CMK (cell line): ENCODE measurements at places on chromosomes 4 and X.
A peak's percentile ranks its signal among the peaks of the same experiment; 100 is the strongest.

- no peak for DNase-seq
These were observed 127.7 kb downstream of the SLC7A11 start for GRCh38 chr4:138114434-138114833.

DNA sequence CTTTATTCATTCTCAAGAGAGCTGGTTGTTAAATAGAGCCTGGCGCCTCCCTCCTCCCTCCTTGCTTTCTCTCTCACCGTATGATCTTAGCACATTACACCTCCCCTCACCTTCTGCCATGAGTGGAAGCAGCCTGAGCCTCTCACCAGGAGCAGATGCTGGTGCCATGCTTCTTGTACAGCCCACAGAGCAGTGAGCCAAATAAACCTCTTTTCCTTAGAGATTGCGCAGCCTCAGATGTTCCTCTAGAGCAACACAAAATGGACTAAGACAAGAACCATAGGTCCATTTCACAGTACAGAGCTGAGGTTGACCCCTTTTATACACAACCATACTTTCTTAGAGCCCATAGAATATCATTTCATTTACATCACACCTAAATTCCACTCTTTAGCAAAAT is 10.1 kb upstream of the TMEM144 start:
- DNase-seq, result no peak

- DNase-seq, result no peak
These were observed 484.2 kb upstream of the BOD1L1 start for GRCh38 chr4:14111730-14112181.

GRCh38 chr4:955931-956381 is 17.4 kb downstream of the DGKQ start:
- DNase-seq, result no peak

DNA sequence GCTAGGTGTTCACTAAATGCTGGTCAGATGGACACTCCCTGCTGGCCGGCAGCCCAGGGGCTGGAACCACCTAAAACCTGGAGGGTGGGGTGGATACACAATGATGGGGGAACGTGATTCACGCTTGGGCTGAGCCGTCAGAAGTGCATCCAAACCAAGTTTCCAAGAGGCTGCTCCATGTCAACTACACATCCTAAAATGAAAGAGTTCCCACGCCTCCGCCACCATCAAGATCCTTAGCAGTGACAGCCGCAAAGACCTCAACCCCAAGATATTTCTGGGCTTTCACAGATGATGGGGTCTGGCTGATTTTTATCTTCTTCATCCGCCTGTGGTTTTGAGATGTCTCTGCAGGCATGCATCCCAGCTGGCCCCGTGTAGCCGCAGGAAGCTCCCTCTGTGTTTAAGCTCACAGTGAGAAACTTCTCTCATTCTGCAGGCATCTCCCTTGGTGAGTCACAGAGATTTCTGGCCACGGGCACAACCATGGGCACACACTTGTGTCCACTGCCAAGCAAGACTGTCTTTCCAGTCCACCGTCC is 84.4 kb downstream of the HTRA3 start:
- DNase-seq, result no peak

- no peak for DNase-seq
These were observed 54.3 kb downstream of the ZFYVE28 start for GRCh38 chr4:2363951-2364653.

GRCh38 chr4:174318829-174319764 is 35.4 kb downstream of the CEP44 start:
- DNase-seq, result no peak

DNA sequence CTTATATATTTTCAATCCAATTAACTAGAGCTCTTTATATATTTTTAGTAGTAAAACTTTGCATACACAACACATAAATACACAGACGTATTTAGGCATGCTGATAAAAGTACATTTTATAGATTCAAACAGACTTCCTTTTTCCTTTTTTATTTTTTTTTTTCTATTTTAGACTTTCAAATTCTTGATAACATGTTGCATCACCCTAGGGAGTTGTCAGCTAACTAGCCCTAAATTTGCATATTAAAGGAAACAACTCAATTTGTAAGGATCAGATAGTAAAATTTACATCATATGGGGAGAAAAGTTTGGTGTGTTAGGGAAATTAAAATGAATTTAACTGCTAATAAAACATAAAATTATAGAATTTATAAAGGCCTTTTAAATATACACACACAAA is 47.4 kb upstream of the APOOL start:
- no peak for DNase-seq

DNA sequence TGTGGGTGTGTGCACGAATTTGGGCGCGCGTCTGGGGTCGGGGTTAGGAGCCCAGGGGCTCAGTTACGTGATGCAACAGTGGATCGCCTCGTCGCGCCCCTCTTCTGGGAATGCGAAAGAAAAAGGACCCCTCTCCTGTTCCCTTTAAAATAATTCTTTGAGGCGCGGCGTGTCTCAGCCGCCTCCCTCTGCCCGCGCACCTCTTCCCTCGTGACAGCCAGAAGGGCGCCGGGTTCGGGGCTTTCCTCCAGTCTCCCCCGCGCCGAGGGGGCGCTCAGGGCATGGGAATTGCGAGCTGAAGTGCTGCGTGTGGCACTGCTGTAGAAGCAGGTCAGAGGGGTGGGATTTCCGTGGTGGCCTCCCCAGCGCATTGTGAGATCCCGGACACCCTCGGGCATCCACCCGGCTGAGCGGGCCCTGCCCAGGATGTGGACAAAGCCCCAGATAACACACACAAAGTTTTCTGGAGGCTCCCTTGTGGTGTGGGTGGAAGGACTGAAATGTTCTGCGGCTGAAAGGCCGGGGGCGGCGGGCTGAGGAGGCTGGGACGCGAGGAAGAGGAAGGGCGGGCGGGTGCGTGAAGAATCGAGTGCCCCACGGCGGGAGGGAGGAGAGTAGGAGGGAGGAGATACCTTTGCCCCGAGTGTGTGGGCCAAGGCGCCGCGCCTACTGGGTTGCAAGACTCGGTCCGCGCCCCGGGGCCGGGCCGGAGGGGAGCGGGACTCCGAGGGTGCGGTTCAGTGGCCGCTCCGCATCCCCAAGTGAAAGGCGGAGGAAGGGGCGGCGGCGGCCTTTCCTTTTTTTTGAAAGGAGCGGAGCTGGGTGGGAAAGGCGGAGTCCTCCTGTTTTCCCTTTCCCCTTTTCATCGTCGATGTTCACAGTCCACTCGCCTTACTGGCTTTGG is 752 bp downstream of the SEPTIN11 start:
- DNase-seq, result peak; percentile 43

- no peak for DNase-seq
These were observed 394.6 kb downstream of the SPOCK3 start for GRCh38 chr4:166839615-166840251.

DNA sequence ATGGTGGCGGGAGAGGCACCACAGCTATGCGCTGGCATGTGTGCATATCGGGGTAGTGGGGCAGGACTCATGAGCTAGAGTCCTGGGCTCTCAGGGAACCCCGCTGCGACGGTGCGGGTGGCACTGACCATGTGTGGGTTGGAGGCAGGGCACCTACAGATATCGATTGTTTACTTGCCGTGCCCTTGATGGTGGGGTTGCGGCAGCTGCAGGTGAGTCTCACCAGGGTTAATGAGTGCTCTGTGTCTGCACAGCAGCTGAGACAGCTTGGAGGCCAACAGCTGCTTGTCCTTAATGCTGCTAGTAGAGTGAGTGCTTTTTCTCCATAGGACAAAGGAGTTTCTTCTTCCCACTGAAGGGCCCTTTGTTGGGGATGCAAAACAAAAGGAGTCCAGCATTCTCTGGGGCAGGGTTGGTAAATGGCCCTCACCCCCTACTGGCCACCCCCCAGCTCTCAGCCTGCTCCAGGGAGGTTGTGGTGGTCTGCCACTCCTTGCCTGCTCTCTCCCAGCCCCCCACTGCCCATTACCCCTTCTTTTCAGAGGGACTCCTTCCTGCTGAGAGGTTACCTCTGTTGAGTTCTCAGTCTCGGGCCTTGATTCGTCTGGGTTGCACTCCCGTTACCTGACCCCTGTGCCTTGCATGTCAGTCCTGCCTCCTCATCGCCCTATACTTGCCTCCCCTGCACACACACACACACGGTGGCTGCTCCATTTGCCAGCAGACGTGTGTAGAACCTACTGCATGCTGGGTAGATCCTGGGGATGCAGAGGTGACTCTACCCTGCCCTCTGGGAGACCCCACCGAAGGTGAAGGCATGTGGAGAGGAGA is 52.8 kb downstream of the TBC1D14 start:
- DNase-seq, result no peak

- DNase-seq, result peak; percentile 38
These were observed 106.8 kb upstream of the NKX1-1 start for GRCh38 chr4:1512738-1513660.

DNA sequence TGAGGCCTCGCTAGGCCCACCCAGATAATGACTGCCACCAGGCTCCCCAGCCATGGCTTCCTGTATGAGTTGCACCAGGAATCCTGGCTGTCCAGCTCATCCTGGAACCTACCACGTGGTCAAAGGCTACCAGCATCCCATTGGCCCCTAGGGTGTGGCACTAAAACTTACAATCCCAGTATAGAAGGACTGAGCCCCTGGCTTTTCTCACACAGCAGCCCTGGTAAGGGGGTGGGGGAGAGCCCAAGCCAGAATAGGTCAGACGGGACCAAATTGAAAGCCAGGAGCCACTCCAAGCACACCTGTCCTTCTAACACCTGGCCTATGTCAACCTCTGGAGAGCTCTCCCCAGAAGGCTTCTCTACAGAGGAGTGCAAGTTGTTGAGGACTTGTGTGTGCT is 269.3 kb upstream of the AGTR2 start:
- DNase-seq, result no peak

DNA sequence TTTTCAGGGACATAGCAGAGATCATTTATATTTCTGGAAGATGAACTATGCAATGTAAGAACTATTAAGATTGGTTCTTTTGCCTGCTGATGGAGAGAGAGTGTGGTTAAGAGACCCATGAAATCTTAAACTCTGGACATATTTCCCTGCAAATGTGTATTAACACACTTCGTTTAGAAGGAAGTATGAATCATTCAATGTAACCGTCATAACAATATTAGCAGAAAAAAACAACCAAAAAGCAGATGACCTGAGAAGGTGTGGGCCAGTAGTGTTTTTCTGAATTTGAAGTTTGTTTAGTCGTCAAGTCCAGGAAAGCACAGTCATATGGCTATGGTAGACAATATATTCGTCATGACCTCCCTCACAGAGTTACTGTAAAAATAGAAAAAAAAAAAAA is 2.5 kb upstream of the TMPRSS11D start:
- DNase-seq, result no peak

GRCh38 chr4:140806163-140806562 is 50.0 kb upstream of the TBC1D9 start:
- DNase-seq, result no peak

DNA sequence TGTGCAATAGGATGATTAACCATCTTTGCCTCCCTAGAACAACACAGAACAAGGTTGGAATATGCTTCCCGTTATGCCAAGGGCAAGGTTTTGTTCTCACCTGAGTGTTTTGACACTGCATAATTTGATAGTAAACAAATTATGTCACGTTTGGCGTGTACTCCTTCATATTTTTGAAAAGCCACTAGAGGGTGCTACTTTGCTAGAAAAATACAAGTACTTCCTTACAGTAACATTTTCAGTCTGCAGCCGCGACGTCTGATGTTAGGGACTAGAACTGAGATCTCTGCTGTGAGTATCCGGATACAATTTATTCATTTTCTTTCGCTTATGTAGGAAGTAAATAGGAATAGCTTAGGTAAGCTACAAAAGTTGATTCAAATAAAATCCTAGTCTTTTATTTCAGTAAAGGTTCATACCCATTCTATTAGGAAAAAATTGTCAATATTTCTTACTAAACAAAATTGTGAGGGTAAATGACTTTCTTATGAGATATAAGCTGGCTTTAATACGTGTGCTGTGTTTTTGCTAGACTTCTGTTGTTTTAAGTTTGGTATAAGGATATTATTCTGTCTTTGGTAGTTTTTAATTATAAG is 181.1 kb upstream of the WDFY3 start:
- peak; percentile 4 for DNase-seq

- DNase-seq, result no peak
These were observed 67.6 kb downstream of the MRPL1 start for GRCh38 chr4:77930154-77930639.

DNA sequence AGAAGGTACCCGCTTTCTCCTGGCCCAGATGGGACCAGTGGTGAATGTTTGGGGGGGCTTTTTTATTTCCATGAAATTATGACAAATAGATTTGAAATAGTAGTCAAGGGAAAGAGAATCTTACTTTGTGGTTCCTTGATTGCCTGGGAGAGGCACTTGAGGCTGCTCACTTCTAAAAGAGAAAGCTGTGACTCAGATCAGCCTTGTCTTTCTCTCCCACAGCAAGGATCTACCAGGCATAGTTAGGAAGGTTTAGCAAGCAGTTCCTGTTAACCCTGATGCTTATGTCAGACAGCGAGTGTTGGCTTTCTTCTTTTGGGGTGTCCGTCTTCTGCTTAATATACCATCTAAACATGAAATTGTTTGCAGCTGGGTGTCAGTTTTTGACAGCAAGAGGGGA is 114.5 kb downstream of the TSPAN7 start:
- DNase-seq, result no peak

- DNase-seq, result no peak
These were observed 1.3 kb downstream of the PTPN13 start for GRCh38 chr4:86595426-86595805.

DNA sequence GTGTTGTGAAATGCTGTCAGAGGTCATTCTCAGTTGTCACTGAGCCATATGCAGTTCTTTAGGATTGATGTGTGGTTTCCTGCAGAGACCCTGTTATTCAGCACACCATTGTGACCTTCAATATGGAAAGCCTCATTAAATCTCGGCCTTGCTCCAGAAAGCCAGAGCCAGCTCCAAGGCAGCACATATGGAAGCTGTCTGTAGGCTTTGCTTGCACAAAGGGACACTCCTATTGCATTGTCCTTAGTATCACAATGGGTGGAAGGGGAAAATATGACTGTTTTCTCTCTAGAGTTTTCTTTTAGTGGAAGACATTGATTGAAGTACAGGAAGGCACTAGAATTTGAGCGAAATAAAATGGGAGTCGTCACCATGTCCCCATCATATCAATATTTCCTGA is 179.0 kb downstream of the CEP135 start:
- no peak for DNase-seq

DNA sequence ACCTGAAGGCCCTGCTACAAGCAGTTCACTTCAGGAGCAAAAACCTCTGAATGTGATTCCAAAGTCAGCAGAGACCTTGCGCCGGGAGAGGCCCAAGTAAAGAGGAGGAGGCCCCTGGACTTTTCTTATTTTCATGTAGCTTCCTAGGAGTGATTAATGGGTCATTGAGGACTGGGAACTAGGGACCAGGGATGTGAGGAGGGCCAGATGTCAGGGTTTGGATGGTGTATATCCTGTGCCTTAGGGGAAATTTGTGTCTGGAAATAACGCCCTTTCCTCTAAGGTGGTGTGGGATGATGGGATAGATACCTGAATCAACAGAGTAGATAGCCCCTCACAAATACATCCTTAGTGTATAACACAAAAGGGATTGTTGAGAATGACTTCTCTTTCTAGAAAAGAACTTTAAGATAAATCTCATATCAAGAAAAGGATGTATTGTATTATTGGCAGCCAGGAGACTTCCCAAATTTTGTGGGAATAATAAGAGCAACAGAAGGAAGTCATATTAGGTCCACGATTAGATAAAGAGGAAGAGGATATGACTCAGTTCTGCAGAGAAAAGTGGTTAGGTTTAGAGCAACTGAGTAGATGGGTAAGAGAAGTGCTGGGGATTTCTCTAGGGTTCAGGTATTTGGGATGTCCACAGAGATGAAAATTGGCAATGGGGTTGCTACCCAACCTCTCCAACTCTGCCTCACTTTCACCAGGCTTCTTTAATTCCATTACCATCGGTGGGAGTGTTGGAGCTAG is 1.1 kb downstream of the ITGB1BP2 start:
- no peak for DNase-seq
